H9 (cell line): ENCODE measurements at places on chromosomes 13 and 19. TPM values are rescaled to one million over a fixed set of nuclear protein-coding genes. Genes with fewer than 3 reads are reported as not detected.

DNA sequence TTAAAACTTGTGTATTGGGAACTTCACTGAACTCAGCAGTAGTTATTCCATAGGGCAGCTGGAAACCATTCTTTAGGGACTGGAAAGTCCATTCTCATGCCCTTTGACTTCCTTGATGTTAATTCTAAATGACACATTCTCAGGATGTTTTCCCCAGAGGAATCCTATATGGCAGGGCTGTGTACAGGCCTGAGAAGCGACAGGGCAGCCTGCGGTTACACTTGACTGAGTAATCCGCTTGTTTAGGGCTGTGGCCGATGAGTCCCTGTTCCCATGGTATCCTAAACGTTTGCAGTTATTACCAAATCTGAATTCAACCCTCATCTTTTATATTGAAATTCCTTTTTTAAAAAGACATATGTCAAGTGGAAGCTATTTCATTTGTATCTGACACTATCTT is 83.5 kb downstream of the COL4A2 start:
- DNase-seq = no peak

- DNase-seq = no peak
Measured at GRCh38 chr19:50058425-50058824, 32.6 kb downstream of the ZNF473 start.

DNA sequence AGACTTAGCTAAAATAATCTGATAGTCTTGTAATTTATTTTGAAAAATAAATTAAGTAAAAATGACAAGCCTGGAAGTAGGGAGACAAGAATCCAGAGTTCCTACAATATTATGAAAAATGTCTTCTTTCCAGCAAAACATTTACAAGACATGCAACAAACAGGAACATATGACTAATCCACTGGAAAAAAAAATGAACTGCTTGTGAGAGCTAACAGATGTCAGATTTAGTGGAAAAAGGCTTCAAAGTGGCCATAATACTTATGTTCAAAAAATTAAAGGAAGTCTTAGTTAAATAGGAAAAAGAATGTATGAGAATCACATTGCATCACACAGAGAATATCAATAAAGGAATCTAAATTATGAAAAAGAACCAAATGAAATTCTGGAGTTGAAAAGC is 2082.0 kb upstream of the PCDH20 start:
- DNase-seq = no peak

GRCh38 chr19:53912653-53913052 is 3.6 kb downstream of the CACNG7 start:
- DNase-seq = peak; percentile 85

GRCh38 chr19:31506102-31506501 is 156.9 kb upstream of the TSHZ3 start:
- DNase-seq = no peak

DNA sequence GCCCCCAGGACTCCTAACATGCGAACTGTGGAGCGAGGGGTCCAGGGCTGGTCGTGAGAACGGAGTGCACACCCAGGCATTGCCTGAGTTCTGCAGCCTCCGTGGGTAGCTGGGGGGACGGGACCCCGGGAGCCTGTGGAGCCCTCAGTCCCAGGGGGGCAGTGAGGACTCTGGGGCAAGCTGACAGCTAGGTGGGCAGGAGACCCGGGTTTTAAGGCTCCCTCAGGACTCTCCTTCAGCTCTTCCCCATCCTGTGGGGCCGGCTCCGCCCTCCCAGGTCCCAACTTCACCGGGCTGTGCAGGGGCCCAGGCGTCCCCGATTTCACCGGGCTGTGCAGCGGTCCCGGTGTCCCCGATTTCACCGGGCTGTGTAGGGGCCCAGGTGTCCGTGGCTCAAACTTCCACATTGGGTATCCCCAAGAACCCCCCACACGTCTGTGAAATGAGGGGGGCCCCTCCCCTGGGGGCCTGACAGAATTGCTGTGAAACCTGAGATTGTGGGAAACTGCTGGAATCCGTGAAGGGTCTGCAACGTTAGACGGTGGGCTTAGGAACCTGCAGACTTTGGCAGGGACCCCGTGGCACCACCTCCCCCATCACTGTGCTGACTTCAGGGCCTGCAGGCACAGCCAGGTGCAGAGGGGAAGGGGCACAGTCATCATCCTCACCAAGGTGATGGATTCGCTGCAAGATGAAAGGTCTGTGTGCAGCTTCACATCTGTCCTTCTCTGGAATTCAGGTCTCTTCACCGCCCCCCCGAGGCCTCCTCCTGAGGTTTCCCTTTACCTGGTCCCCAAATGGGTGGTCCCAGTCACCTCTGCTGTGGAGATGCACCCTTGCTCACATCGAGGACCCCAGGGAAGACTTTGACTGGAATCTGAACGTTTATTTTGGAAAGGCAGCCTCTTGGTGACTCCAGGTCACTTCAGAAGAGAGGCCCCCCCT is 73.2 kb upstream of the MCF2L start:
- no peak for DNase-seq

DNA sequence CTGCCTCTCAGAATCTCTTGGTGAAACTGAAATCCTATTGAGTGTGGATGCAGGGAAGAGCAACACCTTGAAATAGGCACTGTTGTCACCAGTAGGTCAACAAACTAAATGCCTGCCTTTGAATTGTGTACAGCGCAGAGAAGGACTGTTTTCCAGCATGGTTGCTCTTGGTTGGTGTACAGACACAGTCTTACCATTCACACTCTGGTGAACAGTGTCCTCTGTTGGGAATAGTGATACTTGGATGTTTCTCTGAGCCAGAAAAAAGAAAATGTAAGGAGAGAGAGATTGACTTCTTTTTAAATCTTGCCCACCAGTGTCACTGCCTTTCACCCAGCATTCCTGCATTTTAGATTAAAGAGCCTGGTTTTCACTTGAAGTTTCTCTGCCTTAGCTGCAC is 179.7 kb downstream of the STK24 start:
- DNase-seq = no peak

DNA sequence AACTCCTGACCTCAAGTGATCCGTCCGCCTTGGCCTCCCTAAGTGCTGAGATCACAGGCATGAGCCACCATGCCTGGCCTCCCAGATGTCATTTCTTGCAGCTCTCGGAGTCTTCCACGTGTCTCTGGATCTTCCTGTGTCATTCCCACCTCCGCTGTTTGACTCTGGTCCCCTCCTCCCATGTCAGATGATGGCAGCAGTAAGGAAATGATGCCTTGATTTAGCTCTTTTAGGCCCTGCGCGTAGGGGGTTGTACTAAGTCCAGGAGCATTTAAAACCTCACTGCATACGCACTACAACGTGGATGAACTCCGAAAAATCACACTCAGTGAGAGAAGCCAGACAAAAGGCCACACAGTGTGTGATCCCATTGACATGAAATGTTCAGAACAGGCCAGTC is 113.1 kb downstream of the GNG7 start:
- no peak for DNase-seq

DNA sequence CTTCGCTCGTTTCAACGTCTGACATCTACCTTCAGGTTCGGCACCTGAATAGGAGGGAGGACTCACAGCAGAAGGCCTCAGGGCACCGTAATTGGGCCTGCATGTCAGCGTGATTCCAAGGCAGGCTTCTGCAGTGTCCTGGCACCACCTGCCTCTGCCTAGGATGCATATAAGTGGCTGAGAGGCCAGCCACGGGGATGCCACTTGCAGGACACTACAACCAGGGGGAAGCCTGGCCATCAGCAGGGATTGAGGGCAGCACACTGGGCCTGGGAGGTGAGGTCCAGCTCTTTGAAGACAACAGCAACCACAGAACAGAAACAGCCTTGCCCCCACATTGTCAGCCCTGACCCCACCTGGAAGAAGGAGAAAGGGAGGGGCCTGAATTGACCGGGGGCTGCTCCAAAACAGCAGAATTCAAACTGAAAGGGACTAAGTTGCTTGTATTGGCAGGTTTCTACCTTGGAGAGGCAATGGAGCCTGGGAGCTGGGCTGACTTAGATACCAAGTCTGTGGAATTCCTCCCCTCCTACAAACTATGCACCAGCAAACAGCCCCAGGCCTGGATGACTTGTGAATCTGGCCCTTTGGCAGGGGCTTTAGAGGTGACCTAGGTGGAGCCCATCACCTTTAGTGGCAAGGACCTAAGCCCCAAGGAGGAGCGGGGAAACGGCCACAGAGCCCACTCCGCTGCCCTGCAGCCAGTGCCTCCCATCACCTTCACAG is 34.1 kb upstream of the POMP start:
- DNase-seq = no peak

ZNF568 gene
- 2.6 and 3.1 TPM in 2 replicates for total RNA-seq

LYPD3 gene
- total RNA-seq = 1.8 TPM in 2 replicates

SBK2 gene
- 2.5 and 2.8 TPM in 2 replicates for total RNA-seq

S1PR2 gene
- 11.5 and 12.8 TPM in 2 replicates for total RNA-seq

LYPD5 gene
- total RNA-seq = 0.50 TPM in 2 replicates

CYP2S1 gene
- 159 and 175 TPM in 2 replicates for total RNA-seq

ADAMTSL5 gene
- 1.4 and 1.5 TPM in 2 replicates for total RNA-seq

SSC5D gene
- total RNA-seq = 2.5 and 3.2 TPM in 2 replicates

JAK3 gene
- 3.3 and 3.5 TPM in 2 replicates for total RNA-seq
